IPS DF 6.9 (cell line): ENCODE measurements at places on chromosomes 12 and 14.

GRCh38 chr12:118013283-118013682 is 3.2 kb upstream of the RFC5 start:
- DNase-seq: no peak

GRCh38 chr12:89414851-89415250 is 62.5 kb upstream of the DUSP6 start:
- DNase-seq: no peak

DNA sequence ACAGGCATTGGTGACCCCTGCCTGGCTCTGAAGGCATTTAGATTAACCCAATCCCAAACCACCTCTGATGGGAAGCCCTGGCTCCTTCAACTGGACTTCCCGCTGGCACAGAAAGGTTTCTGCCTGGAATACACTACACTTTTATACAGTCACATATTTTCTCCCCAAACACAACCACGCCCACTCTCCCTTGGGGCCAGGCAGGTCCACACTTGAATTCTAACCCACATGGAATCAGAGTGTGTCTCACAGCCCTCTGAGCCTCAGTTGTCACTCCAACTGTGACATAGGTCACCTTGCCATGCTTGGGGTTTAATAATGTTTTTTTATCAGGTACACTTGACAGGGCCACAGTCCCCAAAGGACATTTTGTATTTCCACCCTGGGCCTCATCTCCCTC is 368.6 kb downstream of the BCL11B start:
- no peak for DNase-seq

GRCh38 chr12:126182619-126183236 is 1117.5 kb downstream of the AACS start:
- DNase-seq: no peak

- DNase-seq: no peak
Measured at GRCh38 chr12:95193139-95193538, 24.1 kb downstream of the FGD6 start.

GRCh38 chr12:71973687-71974086 is 35.0 kb downstream of the TPH2 start:
- DNase-seq: no peak

DNA sequence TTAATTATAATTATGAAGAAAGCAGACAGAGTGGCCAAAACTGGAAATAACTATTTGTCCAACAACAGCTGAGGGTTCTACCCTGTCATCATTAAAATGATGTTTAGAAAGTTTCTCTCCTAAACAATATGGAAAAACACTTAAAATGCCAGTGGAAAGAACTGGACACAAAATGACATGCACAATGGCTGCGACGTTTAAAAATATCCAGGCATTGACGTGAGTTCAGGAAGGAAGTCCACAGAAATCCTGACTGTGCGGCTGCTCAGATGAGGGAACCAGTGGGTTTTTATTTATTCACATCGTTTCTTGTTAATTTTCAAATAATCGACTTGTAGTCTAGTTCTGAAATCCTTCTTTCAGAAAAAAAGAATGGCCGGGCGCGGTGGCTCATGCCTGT is 58.3 kb downstream of the CCNK start:
- no peak for DNase-seq

DNA sequence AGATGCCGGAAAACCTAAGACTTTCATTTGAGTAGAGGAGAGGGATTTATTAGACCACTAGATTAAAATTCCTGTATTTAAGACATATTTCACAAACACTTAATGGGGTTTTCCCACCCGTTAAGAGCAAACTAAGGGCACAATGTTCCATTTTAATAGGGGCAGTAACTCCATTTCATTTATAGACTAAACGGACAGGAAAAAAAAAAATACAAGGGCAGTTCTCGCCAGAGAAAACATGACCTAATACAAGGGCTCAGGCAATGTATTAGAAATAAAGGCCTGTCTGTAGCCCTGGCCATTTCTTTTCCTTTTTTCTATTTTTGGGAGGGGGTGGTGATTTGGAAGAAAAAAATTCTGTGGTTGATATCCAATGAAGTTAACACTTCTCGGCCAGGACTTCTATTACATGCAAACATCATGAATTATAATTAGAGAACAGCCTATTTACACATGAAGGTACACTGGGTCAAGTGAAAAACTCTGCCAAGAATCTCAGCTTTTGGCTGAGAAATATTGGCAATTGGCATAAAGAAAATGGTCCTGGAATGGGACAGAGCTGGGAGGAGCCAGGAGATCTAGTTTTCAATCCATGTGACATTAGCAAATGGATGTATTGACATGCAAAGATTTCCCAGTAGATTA is 641.1 kb upstream of the TBX3 start:
- DNase-seq: no peak

DNA sequence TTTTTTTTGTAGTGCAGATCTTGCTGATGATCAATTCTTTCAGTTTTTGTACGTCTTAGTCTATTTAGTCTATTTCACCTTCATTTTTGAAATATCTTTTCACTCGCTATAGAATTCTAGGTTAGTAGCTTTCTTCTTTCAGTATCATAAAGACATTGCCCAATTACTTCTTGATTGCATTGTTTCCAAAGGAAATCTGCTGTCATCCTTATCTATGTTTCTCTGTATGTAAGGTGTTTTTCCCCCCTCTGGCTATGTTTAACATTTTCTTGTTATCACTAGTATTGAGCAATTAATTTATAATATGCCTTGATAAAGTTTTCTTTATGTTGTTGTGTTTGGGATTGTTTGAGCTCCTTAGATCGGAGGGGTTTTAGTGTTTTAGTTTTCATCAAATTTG is 171.9 kb downstream of the BMP4 start:
- DNase-seq: no peak

GRCh38 chr12:5480218-5480937 is 48.5 kb downstream of the NTF3 start:
- no peak for DNase-seq

DNA sequence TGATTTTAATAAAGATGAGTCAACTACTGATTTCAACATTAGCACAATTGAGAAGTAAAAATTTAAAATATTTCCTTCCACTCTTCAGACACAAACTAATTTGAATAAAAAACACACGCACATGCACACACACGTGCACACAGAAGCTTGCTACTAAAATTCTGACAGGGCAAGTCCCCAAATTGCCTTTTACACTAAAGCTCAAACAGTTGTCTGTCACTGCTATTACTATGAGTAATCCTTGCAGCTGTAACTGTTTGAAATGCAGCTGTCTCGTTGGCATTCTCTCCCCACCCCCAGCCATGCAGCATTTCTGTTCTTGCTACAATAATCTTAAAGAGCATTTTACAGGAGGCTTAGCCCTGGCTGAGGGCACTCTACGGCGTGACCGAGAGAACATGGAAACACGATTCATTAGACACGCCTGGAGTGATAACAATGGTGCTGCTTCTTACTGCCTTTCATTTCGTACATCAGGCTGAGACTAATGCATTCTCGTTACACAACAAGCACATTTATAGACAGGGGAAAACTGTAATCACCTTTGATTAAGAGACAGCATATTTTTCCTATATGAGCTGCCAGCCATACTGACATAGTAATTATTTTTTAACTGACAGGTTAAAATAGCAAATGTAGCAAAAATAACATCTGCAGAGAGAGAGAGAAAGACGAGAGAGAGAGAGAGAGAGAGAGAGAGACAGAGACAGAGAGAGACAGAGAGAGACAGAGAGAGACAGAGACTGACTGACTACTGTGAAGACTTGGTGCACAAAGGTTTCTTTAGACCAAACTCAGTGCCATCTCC is 153.8 kb downstream of the MED13L start:
- DNase-seq: no peak

- no peak for DNase-seq
Measured at GRCh38 chr12:61525331-61525730, 734.9 kb upstream of the USP15 start.

DNA sequence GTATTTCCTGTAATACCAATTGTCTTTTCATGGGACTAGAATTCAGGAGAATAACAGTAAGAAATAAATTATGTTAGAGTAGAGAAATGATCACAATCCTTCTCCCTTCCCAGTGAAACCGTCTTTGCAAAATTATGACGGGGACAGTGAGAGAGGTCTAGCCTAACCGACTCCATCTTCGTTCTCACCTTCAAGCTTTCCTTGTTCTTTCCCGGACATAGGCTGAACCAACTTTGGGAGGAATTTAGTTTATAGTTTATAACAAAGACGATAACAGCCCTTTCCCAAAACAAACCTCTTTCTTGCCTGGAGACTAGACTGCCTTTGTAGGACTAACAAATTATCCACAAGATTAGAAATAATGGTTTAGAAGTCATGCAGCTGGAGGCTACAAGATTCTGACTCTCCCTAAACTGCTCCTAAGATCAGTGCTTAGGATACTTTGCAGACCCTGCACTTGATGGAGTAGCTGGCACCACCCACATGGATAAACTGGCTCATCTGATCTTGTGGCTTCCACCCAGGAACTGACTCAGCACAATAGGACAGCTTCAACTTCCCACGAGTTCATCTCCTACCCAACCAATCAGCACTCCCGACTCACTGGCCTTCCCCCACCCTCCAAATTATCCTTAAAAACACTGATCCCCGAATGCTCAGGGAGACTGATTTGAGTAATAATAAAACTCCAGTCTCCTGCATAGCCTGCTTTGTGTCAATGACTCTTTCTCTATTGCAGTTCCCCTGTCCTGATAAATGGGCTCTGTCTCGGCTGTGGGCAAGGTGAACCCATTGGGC is 521.2 kb upstream of the TBX3 start:
- no peak for DNase-seq
